Progenitor cell of endocrine pancreas (in vitro differentiated cells): ENCODE measurements at places on chromosomes 11 and 22.

DNA sequence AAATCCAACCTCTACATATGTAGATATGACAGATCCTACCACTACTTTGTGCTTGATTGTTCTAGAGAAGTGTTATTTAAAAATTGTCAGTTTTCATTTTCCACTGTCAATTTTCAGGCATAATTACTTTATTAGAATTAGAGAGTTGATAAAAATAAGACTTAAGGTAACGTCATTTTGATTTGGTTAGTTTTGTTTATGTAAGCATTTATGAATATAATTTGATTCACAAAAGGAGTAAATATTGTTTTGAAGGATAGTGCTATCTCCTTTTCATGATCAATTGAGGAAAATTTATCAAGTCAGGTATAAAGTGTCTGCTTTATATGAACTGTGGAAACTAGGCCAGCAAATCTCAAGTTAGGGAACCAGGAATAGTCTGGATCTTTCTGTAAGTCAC lies 42.6 kb upstream of the PITPNB start:
- no peak for DNase-seq

DNA sequence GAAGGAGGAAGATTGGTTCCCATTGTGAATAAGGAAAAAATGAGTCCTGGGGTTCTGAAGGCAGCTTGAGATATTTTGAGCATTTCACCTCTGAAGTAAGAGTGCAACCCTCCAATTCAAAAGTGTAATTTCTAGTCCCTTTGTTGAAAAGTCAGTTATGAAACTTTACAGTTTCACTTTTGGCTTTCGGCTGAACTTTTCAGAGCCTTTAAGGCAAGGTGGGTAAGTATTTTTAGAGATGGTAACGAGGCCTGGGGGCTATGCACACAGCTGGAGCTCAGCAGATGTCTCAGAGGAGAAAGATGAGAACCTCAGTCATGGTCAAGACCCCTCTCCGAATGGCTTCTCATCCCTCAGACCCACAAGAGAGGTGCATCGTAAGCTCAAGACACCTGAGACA lies 267.6 kb downstream of the KIRREL3 start:
- DNase-seq, result no peak

GRCh38 chr11:123438131-123438627 lies 8.1 kb downstream of the GRAMD1B start:
- no peak for DNase-seq

- DNase-seq, result no peak
These were observed 55.3 kb upstream of the ALKBH3 start for GRCh38 chr11:43825217-43825816.

DNA sequence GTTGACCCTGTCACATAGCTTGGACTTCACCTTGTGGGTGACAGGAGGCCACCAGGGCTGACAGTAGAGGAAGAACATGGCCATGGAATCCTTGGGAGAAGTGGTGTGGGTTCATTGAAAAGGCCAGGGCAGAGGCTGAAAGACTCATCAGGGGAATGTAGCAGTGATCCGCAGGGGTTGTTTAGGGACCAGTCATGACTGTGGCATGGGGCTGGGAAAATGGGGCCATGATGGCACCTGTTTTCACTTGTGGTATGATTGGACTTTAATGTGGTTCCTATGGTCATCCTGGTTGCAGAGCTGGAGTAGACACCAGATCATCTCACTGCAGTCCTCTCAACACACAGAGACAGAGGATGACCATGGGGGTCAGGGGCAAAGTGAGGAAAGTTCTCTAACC lies 66.7 kb upstream of the MYEOV start:
- DNase-seq, result no peak

DNA sequence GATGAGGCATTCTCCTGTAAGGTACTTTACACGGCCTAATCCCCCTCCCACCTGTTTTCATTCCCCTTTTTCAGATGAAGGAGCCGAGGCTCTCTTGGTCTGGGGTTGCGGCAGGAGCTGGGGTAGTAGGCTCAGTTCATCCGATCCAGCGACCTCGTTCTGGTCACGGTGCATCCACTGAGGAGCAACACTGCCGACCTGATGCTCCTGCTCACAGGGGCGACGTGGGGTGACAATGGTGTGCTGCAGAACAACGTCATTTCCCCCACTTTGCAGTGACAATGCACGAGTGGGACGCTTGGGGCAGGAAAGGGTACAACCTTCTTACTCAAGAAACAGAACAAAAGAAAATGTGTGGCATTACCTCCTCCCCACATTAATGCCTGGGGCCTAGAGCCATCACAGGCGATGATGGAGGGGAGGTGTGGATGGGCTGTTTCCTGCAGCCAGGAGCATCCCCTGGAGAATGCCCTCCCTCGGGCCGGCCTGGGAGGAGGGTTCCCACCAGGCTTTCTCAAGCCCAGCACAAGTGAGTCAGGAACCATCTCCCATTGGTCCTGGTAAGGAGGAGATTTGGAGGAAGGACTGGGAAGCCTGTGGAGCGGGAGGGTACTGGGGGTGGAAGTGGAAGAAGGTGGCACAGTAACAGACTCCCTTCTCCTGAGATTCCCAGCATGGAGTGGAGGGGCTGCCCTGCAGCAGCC lies 125.6 kb downstream of the SPATA19 start:
- DNase-seq, result no peak

GRCh38 chr11:17821648-17822400 lies 87.2 kb downstream of the KCNC1 start:
- DNase-seq, result no peak

GRCh38 chr11:923691-924405 lies 1.8 kb upstream of the AP2A2 start:
- no peak for DNase-seq

- no peak for DNase-seq
These were observed 55.3 kb downstream of the KIRREL3 start for GRCh38 chr11:126945319-126945718.
